EH (cell line): ENCODE measurements at places on chromosomes 4 and X.
A peak's percentile ranks its signal among the peaks of the same experiment; 100 is the strongest.

- DNase-seq = no peak
Measured at GRCh38 chr4:170940043-170940724, 850.4 kb upstream of the AADAT start.

DNA sequence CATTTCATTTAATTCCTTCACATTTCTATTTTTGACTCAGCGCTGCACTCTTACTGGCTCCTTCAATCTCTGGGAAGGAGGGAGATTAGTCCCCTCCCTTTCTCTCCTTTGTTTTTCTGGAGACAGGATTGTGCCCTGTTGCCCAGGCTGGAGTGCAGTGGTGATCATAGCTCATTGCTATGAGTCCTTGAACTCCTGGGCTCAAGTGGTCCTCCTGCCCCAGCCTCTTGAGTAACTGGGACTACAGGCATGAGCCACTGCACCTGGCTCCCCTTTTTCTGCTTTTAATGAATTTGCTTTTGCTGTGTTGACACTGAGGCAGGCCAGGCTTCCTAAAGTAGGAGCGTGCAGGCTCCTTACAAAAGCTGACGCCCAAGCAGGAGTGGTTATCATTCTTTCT is 10.5 kb downstream of the TBC1D14 start:
- DNase-seq = no peak

GRCh38 chr4:121885115-121885514 is 14.8 kb upstream of the BBS7 start:
- no peak for DNase-seq

DNA sequence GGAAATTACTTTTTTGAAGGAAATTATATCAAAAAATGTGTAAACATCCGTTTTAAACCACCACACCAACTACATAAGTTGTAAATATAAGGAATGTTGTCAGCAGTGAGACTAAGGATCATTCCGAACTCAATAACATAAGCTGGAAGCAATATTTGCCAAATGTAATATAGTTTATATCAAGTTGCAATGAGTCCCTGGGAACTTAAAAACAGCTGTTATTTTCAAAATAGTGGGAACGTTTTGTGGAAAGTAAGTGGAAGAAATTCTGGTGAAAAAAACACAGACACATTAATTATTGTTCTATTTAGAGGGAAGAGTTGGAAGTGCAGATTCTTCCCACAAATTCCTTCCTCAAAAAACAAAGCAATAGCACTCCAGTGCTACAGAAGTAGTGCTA is 444.3 kb downstream of the NAP1L3 start:
- DNase-seq = no peak

- peak; percentile 28 for DNase-seq
Measured at GRCh38 chr4:39045827-39046221, 13.6 kb upstream of the TMEM156 start.

- DNase-seq = peak; percentile 2
Measured at GRCh38 chrX:57583477-57583876, 8.3 kb upstream of the ZXDB start.

- DNase-seq = no peak
Measured at GRCh38 chr4:187188118-187188517, 464.5 kb upstream of the FAT1 start.

DNA sequence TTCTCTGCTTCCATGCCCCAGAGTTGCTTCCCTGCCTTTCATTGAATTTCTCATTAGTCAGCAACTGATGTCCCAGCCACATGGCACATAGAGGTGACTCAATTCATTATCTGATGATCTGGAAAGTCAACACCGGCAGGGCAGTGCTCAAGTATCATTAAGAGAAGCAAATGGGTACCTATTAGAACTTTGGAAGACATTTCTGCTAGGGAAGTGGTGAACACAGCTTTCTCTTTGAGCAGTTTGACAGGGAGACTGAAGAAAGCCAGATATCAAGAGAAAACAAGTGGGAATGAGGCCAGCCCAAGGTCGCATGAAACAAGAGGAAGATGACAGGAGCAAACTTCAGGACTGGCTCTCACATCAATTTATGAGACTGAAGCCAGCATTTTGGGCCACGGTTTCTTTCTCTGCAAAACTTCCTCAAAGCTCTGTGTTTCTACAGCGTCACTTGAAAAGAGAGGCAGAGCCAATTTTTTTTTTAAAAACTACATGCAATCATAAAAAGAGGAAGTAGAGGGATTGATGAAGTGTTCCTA is 108.3 kb upstream of the RPS6KA3 start:
- no peak for DNase-seq

GRCh38 chr4:177555007-177555574 is 112.9 kb upstream of the AGA start:
- DNase-seq = peak; percentile 43
